ENCODE measurements at places on chromosomes 3 and 15.

DNA sequence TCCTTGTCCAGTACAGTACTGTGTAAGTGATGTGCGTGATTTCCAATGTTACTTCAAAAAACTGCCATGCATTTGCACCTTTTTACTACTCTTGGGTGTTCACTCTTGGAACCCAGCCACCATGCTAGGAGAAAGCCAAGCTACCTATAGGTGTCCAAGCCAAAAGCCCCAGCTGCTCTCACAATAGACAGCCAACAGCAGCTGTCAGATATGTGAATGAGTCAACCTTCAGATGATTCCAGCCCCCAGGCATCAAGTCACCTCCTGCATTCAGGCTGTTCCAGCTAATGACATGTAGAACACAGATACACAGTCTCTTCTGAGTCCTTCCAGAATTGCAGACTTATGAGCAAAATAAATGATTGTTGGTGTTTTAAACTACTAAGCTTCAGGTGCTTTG lies 417.7 kb upstream of the TGFBR2 start:
- no peak for DNase-seq

- no peak for DNase-seq
These were observed 8.0 kb downstream of the A4GNT start for GRCh38 chr3:138124188-138124587.

DNA sequence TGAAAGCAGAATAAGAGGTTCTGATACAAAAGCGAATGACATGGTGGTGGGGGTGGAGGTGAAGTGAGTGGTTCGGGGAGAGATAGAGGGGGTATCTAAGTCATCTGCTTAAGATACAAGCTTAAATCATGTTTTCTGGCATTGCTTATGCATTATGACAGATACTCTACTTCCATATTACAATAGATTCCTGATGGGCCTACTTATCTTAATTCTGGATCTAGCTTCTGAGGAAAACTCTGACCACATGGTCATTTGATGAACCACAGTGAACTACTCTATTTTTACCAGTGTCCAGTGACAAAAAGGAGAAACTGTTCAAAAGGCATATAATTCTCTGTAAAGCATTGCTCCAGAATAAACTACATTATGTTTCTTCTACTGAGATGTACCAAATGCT lies 673.7 kb upstream of the CCDC54 start:
- DNase-seq, result no peak

- no peak for DNase-seq
These were observed 6.0 kb downstream of the PLIN1 start for GRCh38 chr15:89673165-89673512.

GRCh38 chr15:63457379-63457778 lies 47.0 kb upstream of the USP3 start:
- no peak for DNase-seq

- DNase-seq, result no peak
These were observed 98.0 kb downstream of the KCNAB1 start for GRCh38 chr3:156218353-156218744.

- DNase-seq, result no peak
These were observed 27.7 kb downstream of the MAGI1 start for GRCh38 chr3:66010739-66011655.

DNA sequence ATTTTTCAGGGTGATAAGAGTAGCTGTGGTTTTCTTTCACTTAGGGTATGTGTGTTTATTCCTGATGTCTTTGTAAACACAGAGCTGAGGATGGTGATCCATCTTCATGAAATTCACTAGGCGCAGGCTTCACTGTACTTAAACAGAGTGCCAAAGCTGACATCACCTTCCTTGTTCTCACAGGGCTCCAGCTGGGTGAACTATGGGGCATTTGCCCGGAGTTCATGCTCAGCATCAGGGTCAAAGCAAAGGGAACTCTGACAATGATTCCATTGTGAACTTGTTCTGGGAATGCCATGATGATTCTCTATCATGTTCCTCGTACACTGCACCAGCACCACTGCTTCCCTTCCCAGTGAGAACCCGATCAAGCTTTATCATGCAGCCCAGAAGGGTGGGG lies 184.8 kb upstream of the P2RY1 start:
- no peak for DNase-seq

DNA sequence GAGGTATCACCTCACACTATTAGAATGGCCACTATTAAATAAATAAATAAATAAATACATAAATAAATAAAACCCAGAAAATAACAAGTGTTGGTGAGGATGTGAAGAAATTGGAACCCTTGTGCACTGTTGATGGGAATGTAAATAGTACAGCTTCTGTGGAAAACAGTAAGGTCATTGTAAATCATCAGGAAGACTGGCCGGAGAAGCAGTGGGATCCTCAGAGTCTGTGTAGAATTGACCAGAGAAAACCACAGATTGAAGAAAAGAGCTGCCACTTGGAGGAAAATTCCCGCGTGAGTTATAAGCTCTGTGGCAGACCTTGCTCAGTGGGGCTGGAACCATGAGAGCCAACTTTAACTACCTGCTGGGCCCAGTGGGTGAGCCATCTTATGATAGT lies 92.0 kb downstream of the RAD18 start:
- no peak for DNase-seq

DNA sequence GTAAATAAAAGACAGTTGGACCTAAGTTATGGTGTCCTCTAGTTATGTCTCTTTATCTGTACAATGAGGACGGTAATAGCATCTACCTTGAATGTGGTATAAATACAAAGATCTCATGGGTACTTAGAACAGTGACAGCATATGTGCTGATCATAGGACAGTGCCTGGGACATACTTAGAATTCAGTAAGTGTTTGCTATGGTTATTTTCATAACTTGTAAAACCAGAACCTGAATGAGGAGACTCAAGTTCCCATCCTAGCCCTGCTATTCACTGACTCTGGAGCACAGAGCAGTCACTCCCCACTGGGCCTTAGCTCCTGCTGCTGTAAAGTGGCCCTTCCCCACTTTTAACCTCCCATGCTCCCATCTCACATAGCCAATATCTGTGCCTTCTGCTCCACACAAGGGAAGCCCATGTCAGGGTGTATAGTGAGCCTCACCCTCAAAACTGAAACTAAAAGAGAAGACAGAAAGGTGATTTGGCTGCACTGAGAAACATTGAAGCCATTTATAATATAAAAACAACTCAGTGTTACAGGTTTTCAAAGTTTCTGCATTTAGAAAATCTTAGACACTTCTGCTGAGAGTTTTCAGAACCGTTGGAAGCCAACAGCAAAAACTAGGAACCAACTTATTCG lies 225.4 kb upstream of the UBE2E2 start:
- no peak for DNase-seq

DNA sequence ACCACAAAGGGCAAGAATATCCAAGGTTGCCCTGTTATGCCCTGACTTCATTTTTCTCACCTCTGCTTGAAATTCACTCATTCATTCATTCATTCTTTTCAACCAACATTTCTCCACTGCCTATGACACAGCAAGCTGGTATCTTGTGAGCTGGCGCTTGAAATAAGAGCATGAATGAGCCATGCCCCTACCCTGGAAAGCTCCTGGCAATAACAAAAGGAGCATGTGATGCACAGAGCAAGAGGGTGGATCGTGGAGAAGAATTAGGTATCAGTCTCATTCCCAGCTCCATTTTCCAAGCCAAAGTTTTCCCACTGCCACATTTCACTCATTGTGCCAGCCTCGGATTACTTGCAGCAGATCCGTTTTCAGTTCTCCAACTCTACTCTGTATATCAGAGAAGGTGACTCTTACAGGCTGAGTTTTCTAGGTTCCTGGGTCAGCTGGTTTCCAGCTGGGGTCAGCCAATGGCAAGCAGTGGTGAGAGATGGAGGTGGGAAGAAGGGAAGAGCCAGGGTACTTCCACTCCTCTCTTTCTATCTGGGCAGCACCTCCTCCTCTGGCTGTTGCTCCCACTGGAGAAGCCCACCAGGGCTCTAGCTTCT lies 144.8 kb downstream of the SUCLG2 start:
- DNase-seq, result no peak

DNA sequence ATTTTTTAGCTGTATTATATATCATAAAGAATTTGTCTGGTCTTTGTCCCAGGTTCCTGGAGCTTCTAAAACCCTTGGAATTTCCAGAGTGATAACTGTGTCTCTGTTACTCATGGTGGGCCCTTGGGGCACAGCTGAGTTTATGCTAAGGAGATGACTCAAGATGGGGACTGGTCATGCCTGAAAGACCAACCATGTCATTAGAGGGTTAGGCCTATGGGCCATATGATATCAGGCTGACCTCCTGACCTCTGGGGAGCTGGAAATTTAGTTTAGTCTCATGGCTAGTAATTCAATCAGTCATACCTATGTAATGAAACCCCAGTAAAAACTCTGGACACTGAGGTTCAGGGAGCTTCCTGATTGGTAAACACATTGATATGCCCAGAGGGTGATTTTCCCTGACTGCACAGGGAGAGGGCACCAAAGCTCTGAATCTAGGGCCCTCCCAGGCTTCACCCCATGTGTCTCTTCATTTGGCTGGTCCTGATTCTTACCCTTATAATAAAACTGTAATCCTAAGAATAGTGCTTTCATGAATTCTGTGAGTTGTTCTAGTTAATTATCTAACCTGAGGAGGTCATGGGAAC lies 69.6 kb downstream of the EEFSEC start:
- DNase-seq, result no peak

GRCh38 chr3:12553921-12554391 lies 2.9 kb upstream of the MKRN2 start:
- DNase-seq, result no peak

GRCh38 chr15:57769266-57769665 lies 62.8 kb downstream of the POLR2M start:
- no peak for DNase-seq

DNA sequence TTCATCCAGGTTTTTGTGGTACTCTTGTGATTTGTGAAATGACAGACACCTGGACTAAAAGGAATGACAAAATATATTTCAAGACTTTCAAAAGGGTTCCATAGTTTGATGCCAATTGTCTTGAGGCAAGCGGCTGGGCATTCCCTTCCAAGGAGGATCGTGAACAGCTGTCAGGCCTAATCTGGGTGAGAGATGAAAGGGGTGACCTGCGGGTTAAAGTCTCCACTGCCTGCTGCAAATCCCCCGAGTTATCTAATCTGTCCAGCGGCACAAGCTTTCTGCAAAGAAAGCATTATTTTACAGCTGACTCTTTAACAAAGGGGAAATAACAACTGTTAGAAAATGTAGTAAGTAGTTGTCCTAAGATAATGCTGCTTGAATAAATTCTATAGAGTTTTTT lies 128.7 kb upstream of the MB21D2 start:
- DNase-seq, result no peak

- no peak for DNase-seq
These were observed 53.2 kb downstream of the CHST2 start for GRCh38 chr3:143172795-143173145.

DNA sequence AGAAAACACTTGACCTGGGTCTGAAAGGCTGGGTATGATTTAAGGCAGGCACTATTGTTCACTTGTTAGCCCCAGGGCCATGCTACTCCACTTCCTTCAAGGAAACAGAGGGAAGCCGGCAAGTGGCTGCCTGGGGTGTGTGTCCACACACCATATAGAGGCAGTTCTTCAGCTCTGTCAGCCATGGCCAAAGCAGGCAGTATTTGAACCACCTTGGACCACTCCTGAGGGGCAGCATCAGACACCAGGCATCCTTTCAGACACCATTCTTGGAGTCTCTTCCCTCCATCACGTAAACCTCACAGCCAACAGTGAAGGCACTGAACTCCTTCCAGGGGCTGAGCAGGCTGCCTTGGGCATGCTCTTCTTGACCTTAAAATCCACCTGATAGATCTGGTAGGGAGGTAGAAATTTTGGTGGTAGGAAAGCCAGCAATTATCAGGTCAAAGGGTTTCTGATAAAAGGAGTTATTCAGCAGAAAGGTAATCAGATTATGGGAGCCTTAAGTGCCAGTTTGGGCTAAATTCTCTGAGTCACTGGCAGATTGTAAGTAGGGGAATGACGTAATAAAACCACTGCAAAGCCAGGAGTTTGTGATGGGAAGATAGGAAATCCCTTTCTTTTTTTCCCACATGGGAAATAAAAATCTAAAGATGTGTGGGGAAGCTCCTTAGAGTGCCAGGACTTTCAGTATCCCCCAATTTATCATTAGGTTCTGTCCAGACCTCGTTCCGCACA lies 20.2 kb downstream of the TGFBR2 start:
- no peak for DNase-seq
